LoVo (cell line): ENCODE measurements at places on chromosomes 1 and 21.

DNA sequence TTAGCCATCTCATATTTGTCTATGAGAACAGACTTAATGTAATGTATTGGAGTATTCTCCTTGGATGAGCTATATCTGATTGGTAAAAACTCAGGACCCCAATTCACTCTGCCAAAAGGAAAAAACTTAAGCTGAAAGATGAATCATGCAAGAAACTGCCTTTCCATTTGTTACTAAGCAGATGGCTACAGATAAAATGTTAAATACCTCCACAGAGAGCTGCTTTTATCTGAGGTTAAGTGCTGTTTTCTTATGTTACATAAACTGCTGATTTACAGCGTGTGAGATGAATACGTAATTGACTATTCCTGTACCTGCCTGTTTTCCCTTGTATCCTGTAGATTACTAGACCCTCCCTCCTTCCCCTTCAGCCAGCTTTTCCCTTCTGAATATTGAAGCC, 49.3 kb downstream of the CLCA4 start:
- no peak for DNase-seq

DNA sequence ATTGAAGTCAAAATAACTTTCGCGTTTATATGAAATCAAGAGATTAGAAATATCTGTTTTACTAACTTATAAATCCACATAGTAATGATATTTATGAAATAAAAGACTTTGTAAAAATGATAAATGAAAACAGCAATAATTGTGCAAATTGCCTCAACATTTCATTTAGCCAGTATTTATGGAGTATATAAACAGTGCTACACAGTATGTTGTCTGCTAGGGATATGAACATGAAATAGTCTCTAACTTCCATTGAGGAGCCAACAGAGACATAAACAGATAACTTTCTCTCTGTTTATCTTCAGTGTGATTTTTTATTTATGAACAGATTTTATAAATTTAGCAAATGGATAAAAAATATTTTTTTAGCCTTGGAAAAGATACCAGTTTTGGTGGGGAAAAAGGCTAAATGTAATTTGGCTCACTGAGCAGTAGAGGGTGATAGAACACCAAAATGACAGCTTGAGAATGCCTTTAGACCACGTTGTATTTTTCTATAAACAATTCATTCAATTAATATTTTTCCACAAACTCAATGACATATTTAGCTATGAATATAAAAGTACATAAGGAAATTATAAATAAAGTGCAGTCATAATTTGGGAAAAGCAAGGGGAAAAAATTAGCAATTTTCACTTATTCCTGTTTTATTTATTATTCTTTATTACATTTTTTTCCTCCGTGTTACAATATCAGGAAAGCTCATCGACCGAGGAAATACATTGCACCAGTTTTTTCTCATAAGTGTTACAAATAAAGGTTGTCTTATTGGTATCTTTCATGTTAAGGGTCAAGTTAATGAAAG, 47.5 kb upstream of the EEIG2 start:
- DNase-seq: peak; percentile 51

DNA sequence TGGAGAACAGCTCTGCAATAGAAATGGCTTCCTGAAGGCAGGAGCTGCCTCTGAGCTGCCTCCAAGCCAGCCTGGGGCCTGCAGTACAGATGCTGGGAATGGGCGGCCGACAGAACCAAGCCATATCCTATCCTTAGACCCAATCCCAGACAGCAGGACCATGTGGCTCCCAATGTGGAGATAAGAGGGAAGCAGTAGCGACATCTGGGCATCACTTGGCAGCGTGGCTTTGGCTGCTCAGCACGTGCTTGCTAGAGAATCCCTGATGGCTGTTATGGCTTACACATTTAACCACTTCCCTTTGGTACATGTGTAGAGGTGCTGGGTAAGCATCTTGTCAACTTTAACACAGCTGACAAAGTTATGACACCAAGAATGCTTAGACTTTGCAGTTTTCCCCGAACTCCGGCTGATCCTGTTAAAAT, 87.7 kb downstream of the MAN1C1 start:
- no peak for DNase-seq

- DNase-seq: no peak
Measured at GRCh38 chr1:23356471-23357137, 12.5 kb upstream of the HNRNPR start.

DNA sequence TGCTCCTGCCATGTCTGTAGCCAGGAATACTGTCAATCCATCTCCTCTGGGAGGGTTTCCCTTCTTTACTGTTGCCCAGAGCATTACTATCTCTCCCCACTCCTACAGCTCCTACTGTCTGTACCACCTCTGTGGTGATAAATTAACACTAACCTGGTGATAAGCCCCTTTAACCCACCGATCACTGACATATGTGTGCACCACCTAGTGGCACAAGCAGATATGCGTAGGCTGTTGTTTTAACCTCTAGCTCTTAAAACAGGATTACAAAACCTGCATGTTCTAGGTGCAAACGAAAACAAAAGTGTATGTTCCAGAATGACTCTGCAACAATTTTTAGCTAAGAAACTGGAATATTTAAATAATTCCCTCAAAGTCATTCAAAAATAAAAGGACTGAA, 93.9 kb upstream of the BEND5 start:
- DNase-seq: no peak

- no peak for DNase-seq
Measured at GRCh38 chr1:232020352-232020751, 393.8 kb downstream of the DISC1 start.

DNA sequence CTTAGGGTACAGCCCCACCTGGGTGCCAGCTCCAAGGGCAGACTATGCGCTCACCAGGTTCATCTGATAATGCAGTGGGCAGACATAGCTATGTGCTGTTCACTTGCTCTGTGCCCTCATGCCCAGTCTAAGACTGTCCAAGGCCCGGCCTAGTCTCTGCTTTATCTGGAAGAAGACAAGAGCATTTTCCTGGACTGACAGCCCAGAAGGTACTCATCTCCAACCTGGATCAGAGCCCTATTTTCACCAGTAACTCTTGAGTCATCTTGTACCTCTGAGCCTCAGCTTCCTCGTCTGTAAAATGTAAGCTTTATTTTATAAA, 28.5 kb upstream of the LRRC8C start:
- no peak for DNase-seq
